ENCODE measurements at places on chromosomes 2 and 18.

DNA sequence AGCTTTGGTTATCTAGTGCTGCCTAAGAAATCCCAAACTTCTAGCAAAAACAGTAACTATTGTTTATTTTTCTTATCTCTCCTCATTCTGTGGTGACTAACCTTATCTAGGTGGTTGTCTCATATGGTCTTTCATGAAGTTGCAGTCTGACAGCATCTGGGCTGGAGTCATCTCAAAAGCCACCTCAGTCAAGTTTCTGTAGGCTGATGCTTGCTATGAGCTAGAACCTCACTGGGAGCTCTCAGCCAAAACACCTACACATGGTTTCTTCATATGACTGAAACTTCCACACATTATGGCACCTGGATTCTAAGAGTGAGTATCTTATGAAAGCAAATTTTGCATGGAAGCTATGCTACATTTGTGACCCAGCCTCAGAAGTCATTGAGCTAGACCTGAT, 596.4 kb upstream of the VRK2 start:
- H3K4me3 ChIP-seq: no peak overlapping the region
- no peaks in the 10 kb centered on the region for H3K4me1 ChIP-seq
- H3K36me3 ChIP-seq: no peaks in the 10 kb centered on the region
- no peaks in the 10 kb centered on the region for H3K27me3 ChIP-seq

- DNase-seq: no peak
- H3K4me1 ChIP-seq: no peaks in the 10 kb centered on the region
- no peaks in the 10 kb centered on the region for H3K27me3 ChIP-seq
These were observed 153.9 kb downstream of the SH3RF3 start for GRCh38 chr2:109282865-109283264.

GRCh38 chr18:6782861-6783260, 53.3 kb downstream of the ARHGAP28 start:
- H3K4me3 ChIP-seq: no peak overlapping the region
- no peak overlapping the region for H3K27ac ChIP-seq
- no peaks in the 10 kb centered on the region for H3K36me3 ChIP-seq

GRCh38 chr2:127859712-127860085, 1.7 kb upstream of the POLR2D start:
- H3K4me1 ChIP-seq: peaks cover 38% of the 10 kb centered on the region
- H3K4me3 ChIP-seq: no peak overlapping the region
- no peaks in the 10 kb centered on the region for H3K27me3 ChIP-seq
- no peak overlapping the region for H3K27ac ChIP-seq
- DNase-seq: peak; percentile 87

- H3K4me1 ChIP-seq: peaks cover 7% of the 10 kb centered on the region
- no peaks in the 10 kb centered on the region for H3K36me3 ChIP-seq
- H3K27me3 ChIP-seq: no peaks in the 10 kb centered on the region
- peak overlapping the region; percentile 80 for H3K4me3 ChIP-seq
- DNase-seq: no peak
- H3K27ac ChIP-seq: peak overlapping the region; percentile 93
These were observed 296 bp downstream of the TTC21B start for GRCh38 chr2:165953306-165953654.
